Thoracic aorta (tissue), 2 donors: ENCODE measurements at places on chromosomes 6 and 20.

- no peak overlapping the region for H3K4me3 ChIP-seq
- DNase-seq = no peak
- H3K27me3 ChIP-seq = no peaks in the 10 kb centered on the region
- no peak overlapping the region for H3K27ac ChIP-seq
Observed at GRCh38 chr20:1310506-1311190, 18.3 kb downstream of the SDCBP2 start.

- H3K4me1 ChIP-seq = no peaks in the 10 kb centered on the region
- no peak overlapping the region for H3K4me3 ChIP-seq
- H3K36me3 ChIP-seq = no peaks in the 10 kb centered on the region
- no peak for DNase-seq
- no peaks in the 10 kb centered on the region for H3K27me3 ChIP-seq
Observed at GRCh38 chr20:58963060-58963584, 17.9 kb upstream of the NELFCD start.

- no peak for DNase-seq
- no peak overlapping the region for H3K27ac ChIP-seq
- no peaks in the 10 kb centered on the region for H3K36me3 ChIP-seq
Observed at GRCh38 chr6:122755901-122756300, 23.6 kb upstream of the FABP7 start.

DNA sequence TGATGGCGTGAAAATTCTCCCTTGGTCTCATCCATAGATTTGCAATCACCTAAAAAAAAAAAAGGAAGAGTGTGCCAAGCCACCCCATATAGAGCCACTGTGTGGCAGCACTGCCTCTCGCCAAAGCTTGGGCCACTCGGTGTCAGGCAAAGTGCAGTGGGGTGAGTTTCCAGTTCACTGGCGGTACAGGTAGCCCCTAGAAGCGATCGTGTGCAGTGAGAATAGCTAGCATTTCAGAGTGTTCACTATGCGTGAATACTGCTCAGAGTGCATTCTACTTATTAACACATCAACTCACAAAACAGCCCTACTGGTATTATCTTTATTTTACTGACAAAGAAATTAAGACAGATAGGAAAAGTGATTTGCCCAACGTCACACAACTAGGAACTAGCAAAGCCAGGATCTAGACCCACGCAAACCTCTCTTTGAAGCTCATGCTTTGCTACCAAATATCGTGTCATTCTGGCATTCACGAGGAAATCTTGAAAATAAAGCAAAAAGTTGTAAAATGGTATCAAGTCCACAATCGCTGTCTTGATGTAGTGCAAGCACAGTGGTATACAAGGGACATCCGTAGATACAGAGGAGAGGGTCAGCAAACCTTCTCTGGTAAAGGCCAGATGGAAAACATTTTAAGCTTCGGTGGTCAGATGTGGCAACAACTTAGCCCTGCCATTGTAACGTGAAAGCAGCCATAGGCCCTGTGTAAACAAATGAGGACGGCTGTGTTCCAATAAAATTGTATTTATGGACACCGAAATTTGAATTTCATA is 10.4 kb upstream of the GCNT2 start:
- H3K4me3 ChIP-seq = peak overlapping the region; percentile 55
- H3K4me1 ChIP-seq = peaks cover 7% of the 10 kb centered on the region
- peak; percentile 12 for DNase-seq
- no peaks in the 10 kb centered on the region for H3K36me3 ChIP-seq
- peak overlapping the region; percentile 73 for H3K27ac ChIP-seq
- no peaks in the 10 kb centered on the region for H3K27me3 ChIP-seq
